DND-41 (cell line): ENCODE measurements at places on chromosomes 6 and 20.

- DNase-seq, result no peak
Observed at GRCh38 chr20:23257848-23258746, 92.5 kb upstream of the NXT1 start.

GRCh38 chr6:116115781-116116180 lies 10.2 kb downstream of the COL10A1 start:
- no peak for DNase-seq

DNA sequence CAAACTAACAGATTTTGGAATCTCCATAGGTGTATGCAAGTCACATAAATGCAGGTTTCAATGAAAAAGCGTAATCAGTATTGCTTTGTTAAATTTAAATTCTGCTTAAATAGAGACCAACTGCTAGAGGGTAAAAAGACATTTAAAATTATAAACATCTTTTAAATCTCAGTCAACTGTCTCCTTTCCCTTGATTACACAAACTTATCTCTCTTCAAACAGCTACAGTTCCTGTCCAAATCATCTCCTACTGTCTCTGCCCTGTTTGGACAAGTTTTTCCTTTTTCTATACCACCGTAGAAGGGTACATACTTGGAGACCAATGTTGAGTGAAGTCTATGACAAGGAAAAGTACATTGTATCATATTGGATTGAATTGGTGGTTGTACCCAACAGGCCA lies 43.5 kb downstream of the AGPAT4 start:
- no peak for DNase-seq

DNA sequence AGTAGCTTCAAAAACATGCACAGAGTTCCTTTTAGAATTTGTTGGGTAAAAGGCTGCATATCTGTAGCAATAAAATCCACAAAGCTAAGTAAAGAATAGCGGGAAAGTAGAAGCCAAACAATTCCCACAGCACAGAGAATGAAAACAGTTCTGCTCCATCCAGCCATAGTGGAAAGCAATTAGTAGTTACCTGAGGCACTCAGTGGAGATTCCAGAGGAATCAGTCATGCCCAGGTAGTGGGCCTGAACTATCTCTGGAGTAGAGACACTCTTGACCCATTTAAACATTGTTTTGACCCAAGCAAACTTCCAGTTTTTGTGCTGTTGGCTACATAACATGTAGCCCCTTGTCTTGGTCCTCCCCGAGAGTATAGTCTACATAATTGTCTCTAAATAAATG lies 559.5 kb upstream of the PTCHD4 start:
- no peak for DNase-seq

DNA sequence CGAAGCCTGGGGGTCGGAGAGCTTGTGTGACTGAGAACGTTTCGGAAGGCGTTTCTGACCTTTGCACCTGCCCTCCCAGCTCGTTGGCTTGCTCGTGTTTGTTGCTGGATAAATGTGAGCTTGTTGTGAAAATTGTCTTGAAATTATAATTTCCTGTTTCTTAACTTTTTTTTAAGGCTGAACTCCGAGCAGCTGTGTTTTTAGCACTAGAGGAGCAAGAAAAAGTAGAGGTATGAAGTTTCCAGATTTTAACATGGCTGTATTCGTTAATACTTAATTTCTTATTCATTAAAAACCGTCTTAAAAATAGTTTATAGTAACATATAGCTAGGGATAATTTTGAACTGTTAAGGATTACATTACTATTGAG lies 672 bp downstream of the CEP43 start:
- DNase-seq, result no peak

DNA sequence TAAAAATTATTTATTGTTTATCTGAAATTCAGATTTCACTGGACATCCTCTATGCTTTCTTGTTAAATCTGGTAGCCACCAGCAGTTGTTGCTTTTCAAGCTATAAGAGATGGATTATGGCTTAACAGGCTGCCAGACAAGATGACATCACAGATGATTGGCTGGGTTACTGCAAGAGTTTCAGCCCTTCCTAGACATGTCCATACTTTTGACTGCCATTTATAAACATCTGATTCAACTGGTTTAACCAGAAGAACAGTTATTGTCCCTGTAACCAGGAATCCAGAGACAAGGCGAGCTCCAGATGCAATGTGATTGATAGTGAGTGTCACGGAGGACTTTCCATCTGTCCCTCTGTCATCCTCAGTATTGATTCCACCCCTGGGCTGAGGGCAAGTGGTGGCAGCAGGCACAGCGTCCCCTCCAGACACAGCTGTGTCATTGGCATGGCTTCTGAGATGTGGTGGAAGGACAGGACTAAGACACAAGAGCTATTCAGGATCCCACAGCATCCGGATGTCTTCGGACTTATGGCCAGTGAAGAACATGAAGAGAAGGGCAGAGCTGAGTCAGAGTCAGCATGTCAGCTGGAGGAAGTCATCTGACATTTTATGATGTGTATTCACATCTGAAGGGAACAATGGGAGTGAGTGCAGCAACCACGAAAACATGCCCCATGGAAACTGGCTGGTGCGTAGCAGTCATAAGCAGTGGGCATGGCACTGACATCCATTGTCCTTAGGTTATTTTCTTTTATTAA lies 284.5 kb upstream of the CDYL start:
- no peak for DNase-seq
